Fibroblast of skin of right biceps (primary cell): ENCODE measurements at places on chromosomes 2 and 18.

GRCh38 chr18:5721924-5722323, 173.4 kb downstream of the TMEM200C start:
- no peak for DNase-seq

DNA sequence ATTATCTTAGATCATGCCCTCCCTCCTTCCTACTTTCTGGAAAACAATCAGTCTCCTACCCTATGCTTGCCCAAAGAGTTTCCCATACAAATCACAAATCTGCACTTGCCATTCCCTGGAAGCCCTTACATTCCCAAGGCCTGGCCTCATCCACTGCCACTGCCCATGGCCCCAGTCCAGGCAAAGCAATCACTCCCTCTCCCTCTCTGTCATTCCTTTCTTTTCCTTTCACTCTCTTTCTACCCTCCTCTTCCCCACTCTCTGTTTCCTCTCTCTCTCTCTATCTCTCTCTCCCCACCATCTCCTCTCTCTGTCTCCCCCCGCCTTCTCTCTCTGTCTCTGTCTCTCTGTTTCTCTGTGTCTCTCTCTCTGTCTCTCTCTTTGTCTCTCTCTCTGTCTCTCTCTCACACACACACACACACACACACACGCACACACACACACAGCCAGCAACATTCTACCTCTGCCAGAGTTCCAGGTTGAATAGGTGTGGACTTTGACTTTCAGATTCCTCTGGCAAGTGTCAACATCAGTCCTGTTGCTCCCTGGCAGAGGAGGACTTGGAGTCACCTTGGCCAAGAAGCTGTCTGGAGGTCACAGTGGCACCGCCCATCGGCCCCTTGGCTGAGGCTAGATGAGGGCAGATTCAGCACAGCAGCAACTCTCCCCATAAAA, 43.7 kb upstream of the NAT8 start:
- no peak for DNase-seq

DNA sequence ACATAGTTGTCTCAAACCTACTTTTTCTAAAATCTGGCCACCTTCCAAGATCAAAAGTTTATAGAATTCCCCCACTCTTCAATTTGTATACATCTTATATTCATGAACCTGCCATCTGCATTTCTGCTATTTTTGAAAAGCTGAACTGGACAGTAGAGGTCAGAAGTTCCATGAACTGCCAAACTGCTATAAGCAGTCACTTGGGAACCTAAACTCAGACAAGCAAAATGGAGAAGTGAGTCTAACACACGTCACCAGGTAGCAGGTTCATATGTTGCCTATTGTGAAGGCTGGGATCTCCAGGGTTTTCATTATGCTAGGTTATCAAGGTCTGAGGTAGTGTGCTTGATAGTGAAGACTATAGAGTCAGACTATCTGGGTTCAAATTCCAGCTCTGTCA, 2.0 kb upstream of the MYO1B start:
- DNase-seq: no peak

- no peak for DNase-seq
These were observed 41.5 kb downstream of the TANC1 start for GRCh38 chr2:159009940-159010339.

DNA sequence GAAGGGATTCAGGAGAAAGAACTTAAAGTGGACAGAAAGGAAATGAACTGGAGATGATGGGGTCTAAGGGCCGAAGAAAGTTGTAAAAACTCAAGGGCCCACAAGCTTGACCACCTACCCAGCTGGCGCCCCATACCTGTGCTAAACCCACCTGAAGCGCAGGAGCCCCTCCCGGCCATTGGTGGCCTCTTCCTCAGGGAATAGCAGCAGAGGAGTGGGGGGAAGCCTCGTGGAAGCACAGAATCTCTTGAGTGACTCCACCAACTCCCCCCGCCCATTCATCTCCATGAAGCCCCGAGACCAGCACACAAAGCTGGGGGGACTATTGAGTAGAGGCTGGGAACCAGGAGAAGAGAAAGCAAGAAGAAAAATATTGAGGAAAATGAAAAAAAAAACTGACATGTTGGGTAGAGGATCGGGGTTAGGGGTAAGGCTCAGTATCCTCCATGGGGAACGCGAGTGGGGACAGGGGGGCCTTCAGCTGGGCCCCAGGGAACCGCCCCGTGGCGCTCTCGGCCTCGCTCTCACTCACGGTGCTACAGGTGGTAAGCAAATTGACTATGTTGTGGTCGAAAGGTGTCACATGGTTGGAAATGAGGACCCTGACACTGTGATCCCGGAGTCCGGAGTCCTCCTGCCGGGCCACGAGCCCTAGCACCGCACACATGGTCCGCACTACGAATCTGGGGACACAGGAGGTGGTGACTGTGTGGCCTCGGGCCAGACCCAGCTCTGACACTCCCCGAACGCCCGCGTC, 728 bp downstream of the AUP1 start:
- no peak for DNase-seq

DNA sequence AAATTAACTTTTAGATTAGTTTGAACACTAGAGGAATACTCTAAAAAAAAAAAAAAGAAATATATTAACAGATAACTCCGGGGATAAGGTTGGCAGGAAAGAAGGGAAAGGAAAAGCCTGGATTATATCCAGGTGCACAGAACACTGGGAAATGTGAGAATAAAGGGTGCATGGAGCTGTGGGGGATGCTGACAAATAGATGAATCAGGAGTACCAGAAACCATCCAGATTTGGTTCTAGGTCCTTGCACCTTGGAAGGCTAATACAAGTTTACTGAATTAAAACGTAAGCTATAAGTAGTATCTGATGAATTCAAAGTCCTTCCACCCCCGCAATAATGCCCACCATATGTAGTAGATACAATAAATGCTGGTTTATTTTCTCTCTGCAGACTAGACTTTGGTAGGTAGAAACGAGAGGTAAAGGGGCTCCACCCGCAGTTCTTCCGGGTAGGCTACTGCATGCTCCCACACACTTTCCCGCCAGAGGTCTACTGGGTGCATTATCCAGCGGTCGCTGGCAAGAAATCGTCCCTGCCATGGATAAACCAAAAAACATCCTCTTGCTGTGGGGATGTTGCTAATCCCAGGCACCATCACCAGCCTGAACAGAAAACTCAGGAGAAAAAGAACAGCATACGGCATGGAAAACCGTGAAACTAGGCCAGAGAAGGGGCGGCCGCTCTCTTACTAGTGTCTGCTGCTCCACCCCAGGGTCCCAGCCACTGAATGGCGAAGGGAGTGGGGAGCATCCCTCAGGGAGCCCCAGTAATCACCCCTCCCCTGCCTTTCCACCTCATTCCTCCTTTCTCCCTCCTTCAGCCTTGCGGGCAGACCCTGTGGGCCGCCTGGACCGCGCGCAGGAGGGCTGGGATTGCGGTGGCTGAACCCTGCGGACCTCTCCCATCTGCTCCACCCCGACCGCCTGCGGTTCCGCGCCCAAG, 1.5 kb downstream of the CNRIP1 start:
- peak; percentile 14 for DNase-seq

DNA sequence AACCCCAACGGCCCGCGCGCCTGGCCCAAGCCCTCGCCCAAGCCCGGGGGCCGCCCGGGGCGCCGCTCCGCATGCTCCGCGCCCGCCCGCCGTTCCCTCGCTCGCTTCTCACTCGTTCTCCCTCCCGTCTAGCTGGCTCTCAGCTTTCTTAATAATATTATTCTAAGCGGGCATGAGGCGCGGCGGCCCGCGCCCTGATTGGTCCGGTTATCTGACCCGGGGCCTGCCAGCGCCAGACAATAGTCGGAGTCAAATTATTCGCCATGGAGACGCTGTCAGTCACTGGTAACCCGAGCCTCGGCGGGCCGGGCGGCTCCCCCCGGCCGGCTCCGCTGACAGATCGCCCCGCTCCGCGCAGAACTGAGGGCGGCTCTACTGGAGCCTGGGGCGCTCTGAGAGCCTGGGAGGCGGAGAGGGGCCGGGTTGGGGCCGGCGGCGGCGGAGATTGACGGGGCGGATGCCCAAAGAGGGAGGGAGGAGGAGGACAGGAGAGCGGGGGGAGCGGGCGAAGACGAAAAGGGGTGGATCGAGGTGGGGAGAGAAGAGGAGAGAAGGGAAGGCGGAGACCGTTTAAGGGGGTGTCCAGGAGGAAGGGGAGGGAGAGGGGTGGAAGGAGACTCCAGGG, at the start of gene SIX2:
Gene SIX2 (minus strand): TSS at position 150 of the 625 bp plus-strand sequence. CDS start 342 bp downstream, outside the sequence.
- peak; percentile 90 for DNase-seq

GRCh38 chr2:66580166-66581049, 145.5 kb downstream of the MEIS1 start:
- DNase-seq: no peak

GRCh38 chr2:18721038-18721922, 131.9 kb upstream of the NT5C1B start:
- no peak for DNase-seq

DNA sequence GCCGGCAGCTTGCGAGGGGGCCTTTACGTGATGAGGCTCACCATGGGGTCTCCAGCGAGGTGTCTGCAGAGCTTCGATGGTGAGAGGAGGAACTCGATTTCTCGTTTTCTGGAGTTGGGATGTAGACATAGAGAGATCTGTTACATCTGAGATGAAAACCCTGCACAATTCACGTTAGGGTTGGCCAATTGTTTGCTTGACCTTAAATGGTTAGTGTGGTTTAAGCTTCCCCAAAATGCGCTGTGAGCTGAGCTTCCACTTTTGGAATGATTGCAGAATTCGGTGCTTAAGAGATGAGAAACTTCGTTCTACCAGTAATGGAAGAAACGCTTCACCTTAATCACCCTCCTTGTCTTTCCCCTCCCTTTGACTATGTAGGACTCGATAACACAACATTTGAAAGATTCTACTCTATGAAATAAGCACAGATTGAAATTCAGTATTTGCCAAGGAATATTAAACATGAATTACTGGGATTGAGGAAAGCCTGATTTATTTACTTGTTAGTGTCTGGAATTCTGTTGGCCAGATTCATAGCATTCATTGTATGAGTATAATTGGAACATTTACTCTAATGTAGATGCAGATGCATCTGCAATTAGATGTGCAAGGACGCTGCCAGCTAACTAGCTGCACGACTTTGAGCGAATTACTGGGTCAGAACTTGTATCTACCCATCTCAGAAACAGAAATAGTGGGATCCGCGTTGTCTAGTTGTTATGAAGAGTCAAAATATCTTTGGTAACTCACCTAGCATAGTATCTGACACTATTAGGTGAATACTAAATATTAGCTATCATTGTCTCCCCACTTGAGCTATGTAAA, 1.6 kb upstream of the KLF7 start:
- peak; percentile 79 for DNase-seq
